Fibroblast of skin of back (primary cell): ENCODE measurements at places on chromosomes 3 and 15.

- DNase-seq: no peak
Measured at GRCh38 chr15:41943543-41944312, 28.6 kb downstream of the EHD4 start.

GRCh38 chr15:101027920-101028319, 108.8 kb downstream of the LRRK1 start:
- DNase-seq: no peak

- peak; percentile 88 for DNase-seq
Measured at GRCh38 chr3:72185549-72186399, 400.8 kb upstream of the PROK2 start.

- no peak for DNase-seq
Measured at GRCh38 chr3:30169487-30169886, 436.9 kb upstream of the TGFBR2 start.

GRCh38 chr3:194450341-194450740, 36.5 kb downstream of the ATP13A3 start:
- no peak for DNase-seq

GRCh38 chr3:49616491-49616941, 57.6 kb upstream of the APEH start:
- DNase-seq: peak; percentile 80

DNA sequence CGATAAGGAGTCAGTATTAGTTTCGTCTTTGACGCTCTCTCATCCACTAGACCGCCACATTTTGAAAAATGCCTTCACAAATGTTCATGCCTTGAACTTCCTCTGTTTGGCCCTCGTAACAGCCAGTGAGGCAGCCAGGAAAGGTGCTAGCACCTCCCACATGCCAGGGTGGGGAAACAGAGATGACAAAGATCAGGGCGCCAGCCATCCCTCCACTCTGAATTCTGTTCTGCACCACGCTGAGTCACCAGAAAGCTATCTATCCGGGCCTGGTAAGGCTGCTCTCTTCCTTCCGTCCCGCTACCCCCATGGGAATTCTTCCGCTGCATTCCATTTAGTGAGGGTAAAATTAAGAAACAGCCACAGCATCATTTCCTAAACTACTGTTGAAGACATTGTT, 31.3 kb upstream of the BCL2L10 start:
- peak; percentile 98 for DNase-seq

- DNase-seq: no peak
Measured at GRCh38 chr3:58251631-58252035, 14.0 kb downstream of the ABHD6 start.

GRCh38 chr15:89195836-89196235, 25.5 kb downstream of the RLBP1 start:
- DNase-seq: peak; percentile 93

- DNase-seq: no peak
Measured at GRCh38 chr15:100134089-100134583, 207.6 kb downstream of the ADAMTS17 start.

- DNase-seq: no peak
Measured at GRCh38 chr3:112354642-112355306, 21.8 kb downstream of the CD200 start.

DNA sequence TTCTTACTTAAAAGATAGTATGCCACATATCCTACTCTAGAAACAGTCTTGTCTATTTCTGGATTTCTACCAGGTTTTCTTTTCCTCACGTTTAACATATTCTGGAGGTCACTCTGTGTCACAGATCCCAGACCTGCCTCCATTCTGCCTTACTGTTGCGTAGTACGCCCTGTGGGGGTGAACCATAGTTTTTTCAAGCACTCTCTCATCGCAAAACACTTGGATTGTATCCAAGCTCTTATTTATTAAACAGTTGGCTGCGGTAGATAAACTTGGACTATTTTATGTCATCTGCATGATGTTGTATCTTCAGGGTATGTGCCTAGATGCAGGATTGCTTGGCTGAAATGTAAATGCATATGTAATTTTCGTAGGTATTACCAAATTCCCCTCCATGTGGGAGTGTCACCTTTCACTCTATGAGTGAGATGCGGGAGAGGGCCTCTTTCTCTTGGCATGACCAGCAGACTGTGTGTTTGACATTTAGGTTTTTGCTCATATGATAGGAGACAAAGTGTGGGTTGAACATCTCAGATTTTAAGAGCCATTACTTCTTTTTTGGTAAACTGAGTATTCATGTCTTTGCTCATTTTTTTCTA, 55.8 kb downstream of the ABTB1 start:
- no peak for DNase-seq

GRCh38 chr3:49867871-49868321, 1.8 kb downstream of the CAMKV start:
- DNase-seq: peak; percentile 55

DNA sequence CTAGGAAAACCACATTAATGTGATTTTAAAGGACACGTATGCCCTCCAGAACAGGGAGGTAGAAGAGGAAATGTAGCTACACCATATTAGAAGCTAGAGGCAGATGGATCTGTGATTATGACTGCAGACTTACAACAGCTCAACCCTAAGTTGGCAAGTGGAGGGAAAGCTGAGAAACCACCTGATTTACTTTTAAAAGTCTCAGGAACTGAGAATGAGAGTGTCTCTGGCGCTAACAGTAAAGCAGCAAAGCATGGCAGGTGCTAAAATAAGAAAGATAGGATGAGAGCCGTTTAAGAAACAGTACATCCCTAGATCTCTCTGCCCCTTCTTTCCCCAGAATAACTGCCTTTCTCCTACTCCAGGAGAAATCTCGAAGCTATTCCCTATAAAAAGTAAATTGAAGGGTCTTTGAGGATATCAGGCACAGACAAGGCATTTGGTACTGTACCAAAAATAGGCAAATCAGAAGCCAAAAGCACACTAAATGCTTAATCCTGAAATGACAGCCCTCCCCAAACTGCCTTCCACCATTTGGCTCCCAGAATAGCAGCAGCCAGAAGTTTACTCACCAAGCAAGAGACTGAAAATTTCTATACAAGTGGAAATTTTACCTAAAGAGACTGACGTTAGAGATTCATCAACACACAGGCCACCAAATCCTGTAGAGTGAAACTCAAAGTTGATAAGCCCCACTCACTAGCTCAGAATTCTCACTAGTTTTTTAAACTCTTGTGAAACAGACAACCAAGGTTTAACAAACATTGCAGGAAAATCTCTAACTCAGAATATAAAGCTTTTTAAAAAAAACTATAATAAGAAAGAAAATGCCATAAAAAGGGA, 34.3 kb upstream of the PARP14 start:
- no peak for DNase-seq

DNA sequence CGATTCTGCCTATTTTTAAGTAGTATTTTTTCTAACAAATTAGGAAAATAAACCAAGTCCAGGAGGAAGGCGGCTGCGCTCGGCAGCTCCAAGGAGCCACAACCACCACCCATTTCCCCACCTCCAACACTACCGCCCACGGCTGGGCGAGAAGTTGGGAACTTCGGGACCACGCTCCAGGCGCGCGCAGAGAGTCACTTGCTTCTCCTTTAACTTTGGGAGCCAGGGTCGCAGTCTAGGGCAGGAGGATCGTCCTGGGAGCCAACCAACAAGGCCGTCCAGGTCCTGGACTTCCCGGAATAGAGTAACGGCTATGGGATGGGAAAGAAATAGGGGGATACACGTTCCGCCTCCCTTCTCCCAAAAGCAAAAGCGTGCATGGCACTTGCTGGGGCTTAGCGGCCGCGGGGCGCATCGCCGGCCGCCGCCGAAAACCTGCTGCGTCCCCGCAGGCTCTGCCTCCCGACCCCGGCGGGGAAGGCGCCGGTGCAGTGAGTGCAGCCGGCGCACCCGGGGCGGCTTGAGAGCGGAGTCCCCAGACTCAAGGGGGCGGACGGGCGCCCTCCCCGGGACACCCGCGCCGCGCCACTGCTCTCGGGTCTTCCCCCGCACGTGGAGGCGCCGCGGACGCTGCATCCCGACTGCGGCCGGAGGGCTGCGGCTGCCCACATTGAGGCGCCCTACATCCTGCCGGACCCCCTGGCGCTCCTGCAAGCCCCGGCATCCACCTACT, 699 bp downstream of the MEGF11 start:
- peak; percentile 11 for DNase-seq

- DNase-seq: no peak
Measured at GRCh38 chr15:74415966-74416916, 17.5 kb downstream of the SEMA7A start.

GRCh38 chr15:73330206-73331051, 38.3 kb downstream of the HCN4 start:
- DNase-seq: peak; percentile 7

DNA sequence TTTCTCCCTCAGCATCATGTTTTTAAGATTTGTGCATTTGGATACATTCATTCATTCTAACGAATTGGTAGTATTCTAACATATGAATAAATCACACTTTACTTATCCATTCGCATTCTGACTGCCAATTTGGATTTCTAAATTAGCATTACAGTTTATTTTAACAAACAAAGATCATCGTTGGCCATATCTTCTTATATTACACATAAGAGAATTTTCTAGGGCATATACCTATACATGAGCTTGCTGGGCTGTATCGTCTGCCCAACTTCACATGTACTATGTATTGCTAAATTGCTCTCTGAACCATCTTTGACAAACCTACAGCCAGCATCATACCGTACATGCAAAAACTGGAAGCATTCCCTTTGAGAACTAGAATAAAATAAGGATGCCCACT, 265.8 kb upstream of the PPP2R3A start:
- DNase-seq: no peak

GRCh38 chr3:135915206-135915605, 50.3 kb upstream of the PPP2R3A start:
- DNase-seq: no peak

DNA sequence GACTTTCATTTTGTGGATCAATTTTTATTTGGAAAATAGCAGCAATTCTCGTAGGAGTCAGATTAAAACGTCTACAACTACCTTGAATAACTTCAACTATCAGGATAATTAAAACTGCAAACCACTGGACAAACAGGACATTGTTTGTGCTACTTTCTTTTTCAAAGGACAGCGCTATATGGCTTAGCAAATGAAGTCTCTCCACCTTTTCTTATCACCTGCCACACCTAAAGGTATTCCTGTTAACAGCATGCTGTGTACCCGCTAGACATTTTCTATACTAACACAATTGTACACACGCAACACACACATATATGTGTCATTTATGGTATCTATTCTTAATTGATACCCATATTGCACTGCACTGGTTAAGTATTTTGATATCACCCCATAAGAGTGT, 19.2 kb downstream of the MNS1 start:
- no peak for DNase-seq

GRCh38 chr3:183560607-183561006, 5.1 kb upstream of the KLHL6 start:
- DNase-seq: no peak

DNA sequence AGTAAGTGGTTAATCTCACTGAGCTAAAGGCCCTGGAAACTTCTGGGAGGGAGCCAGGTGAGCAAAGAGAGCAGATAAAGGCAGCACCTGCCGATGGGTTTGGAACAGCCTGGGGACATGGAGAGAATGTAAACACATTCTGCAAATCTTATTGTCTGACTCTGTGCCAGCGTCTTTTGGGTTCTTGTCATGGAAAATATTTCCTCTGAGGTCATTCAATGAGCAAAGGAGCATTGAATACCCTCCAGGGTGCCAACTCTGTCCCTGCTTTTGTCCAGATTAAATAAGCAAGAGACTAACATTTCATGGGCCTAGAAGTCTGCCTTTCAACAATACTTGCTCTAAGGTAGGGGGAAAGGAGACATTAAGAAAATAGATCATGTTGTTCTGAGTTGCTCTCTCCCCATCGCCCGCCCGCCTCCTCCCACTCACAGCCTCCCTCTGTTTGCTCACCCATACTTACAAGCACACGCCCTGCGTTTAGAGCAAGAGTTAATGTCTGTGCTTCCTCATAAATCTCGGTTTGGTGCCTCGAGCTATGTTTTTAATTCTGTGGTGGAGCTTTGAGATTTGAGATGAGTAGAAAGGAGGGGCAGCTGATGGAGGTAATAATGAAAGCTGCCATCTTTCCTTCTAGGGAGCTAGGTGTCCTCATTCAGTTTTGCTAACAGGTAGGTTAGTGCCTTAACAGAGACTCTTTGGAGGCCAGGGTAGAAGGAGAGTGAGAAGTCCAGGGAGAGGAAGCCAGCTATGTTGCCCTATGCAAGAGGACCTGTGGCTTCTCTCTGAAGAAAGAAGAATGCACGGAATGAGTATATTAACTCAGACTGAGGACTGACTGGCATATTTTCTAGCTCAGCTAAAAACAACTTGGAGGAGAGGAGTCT, 132.9 kb downstream of the TPRG1 start:
- peak; percentile 71 for DNase-seq

DNA sequence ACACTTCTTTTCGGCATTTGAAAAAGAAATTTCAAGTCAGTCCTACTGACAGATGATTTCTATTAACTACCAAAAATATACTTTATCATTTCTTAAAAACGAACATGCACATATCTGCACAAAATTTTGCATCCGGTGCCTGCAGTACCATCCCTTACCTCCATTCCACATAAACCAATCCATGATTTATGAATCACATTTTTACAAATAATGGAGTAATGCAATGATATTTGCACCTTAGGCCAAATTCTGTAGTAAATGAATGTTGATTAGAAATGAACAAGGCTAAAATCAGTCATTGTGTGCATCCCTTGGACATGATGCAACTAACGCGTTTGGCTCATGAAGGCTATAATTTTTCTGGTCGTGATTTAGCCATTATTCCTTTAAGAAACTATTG, 46.5 kb downstream of the ROBO2 start:
- DNase-seq: no peak

- peak; percentile 41 for DNase-seq
Measured at GRCh38 chr3:50100956-50101845, 12.5 kb downstream of the RBM5 start.

GRCh38 chr3:46668116-46668515, 25.4 kb downstream of the ALS2CL start:
- no peak for DNase-seq

DNA sequence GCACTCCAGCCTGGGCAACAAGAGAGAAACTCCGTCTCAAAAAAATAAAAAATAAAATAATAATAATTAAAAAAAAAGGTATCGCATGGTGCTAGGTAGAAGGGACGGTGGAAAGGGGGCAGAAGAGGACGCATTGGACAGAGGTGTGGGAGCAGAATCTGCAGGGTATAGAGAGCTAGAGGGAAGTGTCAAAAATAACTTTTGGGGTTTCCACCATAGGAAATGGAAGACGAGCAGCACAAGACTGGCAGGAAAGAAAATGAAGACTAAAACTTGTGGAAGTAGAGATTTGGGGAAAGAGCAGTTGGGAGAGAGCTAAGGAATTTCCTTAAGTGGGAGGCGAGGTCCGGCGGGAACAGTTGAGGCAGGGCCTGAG, 585 bp upstream of the MKRN2 start:
- no peak for DNase-seq

GRCh38 chr3:182618085-182618732, 175.1 kb upstream of the ATP11B start:
- peak; percentile 24 for DNase-seq

DNA sequence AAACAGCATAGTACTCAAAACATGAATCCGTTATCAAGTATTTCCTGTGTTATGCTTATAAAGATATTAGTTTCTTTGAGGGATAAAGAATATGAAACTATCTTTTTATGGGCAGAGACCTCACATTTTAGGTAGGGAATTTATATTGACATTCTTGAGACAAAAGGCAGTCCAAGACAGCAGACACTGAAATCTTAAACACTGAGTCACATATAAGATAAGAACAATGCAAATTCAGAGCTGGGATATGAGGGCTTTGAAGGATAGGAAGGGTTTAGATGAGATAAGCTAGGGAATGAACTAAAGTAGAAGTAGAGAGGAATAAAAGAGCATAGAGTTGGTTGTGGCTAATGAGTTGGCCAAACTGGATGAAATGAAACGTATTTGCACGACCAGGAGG, 58.4 kb downstream of the ASTE1 start:
- peak; percentile 83 for DNase-seq
